GM10248 (cell line): ENCODE measurements at places on chromosomes 16 and 17.

- no peak for DNase-seq
These were observed 238.7 kb upstream of the TNRC6C start for GRCh38 chr17:77719806-77720205.

GRCh38 chr16:69880640-69881133, 70.4 kb upstream of the CLEC18A start:
- no peak for DNase-seq

- no peak for DNase-seq
These were observed 7.7 kb upstream of the TBKBP1 start for GRCh38 chr17:47686276-47686635.

GRCh38 chr16:83907631-83908250, 8.8 kb downstream of the MLYCD start:
- no peak for DNase-seq

GRCh38 chr16:526181-527014, 1.1 kb upstream of the CAPN15 start:
- DNase-seq, result no peak

GRCh38 chr17:80913928-80914821, 77.5 kb upstream of the CHMP6 start:
- no peak for DNase-seq

GRCh38 chr16:15548482-15548891, 94.5 kb downstream of the MARF1 start:
- no peak for DNase-seq

DNA sequence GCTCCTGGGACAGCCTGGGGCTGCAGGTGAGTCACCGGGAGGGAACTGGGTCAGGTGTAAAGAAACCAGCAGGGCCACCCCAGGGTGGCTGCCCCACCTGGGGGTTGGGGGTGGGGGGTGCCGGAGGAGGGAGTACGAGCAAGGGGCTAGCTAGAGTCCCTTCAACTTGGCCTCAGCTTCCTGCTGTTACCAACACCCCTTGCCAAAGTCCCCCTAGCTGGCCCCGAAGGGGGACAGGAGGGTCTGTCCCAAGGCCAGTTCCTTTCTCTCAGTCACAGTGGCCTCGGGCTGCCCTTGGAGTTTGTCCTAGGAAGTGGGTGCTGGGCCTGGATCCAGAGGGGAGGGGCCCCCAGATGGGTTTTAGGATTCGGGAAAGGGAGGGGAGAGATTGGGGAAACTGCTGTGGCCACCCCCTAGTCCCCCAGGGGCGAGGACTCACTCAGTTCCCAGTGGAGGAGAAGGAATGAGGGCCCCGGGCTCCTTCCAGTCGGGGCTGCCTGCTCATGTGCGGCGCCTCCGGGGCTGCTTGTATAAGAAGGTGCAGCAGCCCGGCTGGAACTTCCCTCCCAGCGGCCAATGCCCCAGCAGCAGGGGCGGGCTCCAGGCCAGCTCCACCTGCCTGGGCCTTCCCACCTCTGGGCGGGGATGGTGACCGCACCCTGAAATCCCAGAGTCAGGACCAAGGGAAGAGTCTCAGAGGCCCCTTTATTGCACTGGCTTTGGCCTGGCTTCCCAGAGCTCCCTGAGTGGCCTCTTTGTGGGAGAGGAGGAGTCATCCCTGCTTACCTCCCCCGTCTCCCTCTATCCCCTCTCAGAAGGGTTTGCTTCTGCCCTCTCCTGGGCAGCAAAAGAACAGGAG, 7.3 kb downstream of the ARHGAP27 start:
- DNase-seq, result no peak

- no peak for DNase-seq
These were observed 45.1 kb downstream of the CMTM4 start for GRCh38 chr16:66651474-66651765.

DNA sequence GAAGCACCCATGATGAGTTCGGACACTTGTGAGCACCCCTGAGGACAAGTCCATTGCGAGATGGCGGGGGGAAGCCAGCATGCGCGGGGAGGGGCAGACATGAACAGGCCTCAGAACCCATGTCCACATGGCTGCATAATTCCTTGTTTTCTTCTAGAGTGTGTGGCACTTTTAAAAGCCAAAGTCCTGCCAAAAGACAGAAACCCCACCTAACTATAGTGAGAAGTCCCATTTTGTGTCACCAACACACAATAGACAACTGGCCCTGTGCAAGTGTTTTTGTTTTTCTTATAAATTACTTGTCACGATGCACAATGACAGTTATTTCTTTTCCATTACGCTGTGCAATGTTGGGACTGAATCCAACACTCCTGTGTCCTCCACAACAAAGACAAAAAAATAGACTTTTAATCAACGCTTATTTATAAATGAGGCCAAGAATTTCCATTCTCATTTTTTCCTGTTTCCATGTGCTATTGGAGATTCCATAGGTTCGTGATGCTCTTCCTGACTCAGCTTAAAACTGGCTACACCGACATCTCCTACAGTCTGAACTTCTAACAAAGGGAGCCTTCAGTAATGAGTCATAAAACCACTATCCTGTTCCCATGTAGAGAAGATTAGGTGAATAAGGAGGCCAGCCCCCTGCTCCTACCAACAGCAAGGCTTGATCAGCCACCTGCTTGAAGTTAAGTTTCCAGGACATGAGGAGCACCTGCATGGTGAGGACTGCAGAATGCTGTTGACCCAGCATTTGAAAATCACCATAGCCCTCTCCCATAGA, 98.9 kb downstream of the ZNF423 start:
- no peak for DNase-seq

GRCh38 chr17:72618001-72618509, 474.4 kb downstream of the SLC39A11 start:
- no peak for DNase-seq

GRCh38 chr16:85616607-85617321, 3.6 kb downstream of the GSE1 start:
- peak; percentile 85 for DNase-seq

GRCh38 chr16:20676268-20676825, 21.1 kb downstream of the ACSM1 start:
- DNase-seq, result no peak

DNA sequence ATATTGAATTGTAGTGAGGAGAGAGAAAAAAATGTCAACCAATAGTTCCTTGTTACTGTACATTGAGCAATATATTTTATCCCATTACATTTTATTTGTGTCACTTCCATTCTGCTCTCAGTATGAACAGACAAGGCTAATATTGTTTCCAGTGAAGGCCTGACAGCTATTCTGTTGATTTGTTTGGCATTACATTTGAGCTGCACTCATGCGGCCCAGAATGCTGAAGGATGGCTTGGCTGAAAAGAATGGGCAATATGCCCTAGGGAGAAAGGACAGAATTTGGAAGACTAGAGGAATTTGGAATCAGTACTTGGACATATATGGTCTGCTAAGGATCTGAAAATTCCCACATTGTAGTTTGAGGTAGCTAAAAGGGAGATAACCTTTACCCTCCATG, 1294.4 kb downstream of the CDH8 start:
- no peak for DNase-seq

GRCh38 chr17:64947152-64947551, 27.9 kb upstream of the LRRC37A3 start:
- no peak for DNase-seq

- no peak for DNase-seq
These were observed 6.9 kb upstream of the HOXB2 start for GRCh38 chr17:48551596-48552465.

DNA sequence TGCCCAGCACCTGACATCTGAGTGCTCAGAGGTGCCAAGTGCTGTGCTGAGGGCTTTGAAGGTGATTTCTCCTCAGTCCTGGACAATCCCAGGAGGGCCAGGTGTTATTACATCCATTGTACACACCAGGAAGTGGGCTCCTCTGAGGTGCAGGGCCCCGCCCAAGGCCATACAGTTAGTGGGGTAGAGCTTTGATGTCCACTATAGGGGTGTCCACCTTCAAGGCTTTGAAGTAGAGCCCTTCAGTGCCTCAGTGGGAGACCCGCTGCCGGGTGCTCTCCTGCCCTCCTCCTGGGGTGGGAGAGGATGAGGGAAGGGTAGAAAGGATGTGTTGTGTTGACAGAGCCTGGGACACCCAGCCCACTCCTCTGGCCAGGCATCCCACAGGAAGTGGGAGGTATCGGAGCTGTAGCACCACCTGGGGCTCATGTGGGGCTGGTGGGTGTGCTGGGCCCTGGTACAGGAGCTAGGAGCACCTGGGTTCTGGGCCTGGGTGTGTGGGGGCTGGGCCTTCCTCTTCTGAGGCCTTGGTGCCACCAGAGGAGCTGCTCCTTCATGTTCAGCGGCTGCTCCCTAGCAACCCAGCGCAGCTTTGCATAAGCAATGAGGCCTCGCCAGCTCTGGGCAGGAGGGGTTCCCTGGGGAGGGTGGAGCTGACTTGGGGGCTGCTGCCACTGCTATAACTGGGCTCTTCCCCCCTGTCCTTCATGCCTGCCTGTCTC, 7.4 kb downstream of the LASP1 start:
- no peak for DNase-seq

DNA sequence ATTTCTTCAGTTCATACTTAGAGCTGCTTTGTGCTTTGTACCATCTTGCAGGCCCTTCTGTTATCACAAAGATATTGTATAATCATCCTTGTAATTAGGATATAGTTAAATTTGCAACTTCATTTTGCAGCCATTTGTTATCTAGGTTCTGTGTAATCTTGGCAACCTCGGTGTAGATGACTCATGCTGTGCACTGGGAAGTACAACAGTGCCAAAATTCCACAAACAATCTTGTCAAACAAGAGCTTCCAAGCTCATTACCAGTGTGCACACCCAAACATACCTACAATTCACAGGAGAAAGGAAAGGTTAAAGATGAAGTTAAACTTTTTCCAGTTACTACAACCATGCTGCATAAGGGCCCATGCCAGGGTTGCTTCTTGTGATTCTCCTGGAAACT, 1231.8 kb downstream of the CDH11 start:
- DNase-seq, result no peak

- DNase-seq, result peak; percentile 43
These were observed 3.7 kb upstream of the HSD17B2 start for GRCh38 chr16:82031116-82032084.

- no peak for DNase-seq
These were observed 10.5 kb upstream of the GSE1 start for GRCh38 chr16:85602402-85603202.

GRCh38 chr16:86452451-86452850, 57.9 kb upstream of the FOXF1 start:
- DNase-seq, result no peak

GRCh38 chr16:31695667-31696066, 168.0 kb downstream of the AHSP start:
- DNase-seq, result peak; percentile 57

DNA sequence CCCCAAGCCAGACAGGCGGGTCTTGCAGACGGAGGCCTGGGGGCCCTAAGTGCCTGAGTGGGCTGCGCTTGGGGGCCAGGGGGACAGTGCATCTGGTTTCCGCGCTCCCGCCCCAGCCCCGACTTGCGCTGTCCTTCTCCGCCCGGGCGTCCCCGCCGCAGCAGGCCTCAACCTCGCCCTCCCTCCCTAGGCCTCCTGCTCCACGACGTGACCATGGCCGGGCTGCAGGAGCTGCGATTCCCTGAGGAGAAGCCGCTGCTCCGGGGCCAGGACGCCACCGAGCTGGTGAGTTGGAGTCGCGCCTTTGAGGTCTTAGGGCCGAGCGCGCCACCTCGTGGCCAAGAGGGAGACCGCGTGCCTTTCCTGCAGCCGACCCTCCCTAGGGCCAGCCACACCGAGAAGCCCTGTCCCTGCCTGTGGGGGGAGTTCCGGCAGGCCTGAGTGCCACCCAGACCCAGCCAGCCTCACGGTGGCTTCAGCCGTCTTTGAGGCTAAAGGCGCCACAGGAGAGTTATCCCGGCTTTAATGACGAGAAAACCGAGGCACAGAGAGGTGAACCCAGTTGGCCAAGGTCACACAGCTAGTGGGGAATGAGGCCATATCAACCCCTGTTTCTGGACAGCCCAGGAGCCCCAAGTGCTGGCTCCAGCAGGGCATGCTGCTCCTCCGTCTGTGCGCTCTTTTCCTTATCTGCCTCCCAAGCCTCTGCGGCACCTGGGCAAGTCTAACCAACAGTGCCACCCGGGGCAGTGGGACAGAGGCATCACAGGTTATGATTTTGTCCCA, 12.2 kb upstream of the NDRG4 start:
- peak; percentile 90 for DNase-seq

- DNase-seq, result peak; percentile 83
These were observed 2.7 kb upstream of the HSD11B2 start for GRCh38 chr16:67428146-67428731.

DNA sequence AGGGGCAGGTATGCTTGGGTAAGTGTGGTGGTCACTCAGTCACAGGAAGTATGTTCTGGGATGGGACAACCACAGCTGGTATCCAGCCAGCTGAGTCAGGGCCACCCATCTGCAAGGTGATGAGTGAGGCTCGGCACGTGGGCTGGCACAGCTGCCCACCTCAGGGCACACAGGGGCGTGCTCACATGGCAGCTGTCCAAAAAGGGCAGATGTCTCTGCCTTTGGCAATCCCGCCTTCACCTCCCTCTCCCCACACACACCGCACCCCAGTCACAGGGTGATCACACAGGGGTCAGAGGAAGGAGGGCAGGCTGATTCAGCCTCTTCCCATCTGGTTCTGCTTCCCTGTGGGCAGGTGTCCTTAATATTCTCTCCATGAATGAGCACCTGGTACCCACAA, 85.9 kb upstream of the TOB1 start:
- no peak for DNase-seq

GRCh38 chr17:19725486-19725885, 9.1 kb upstream of the SLC47A2 start:
- no peak for DNase-seq
